Thyroid gland (tissue), 4 donors: ENCODE measurements at places on chromosomes 2 and 18. TPM values are rescaled to one million over a fixed set of nuclear protein-coding genes. Genes with fewer than 3 reads are reported as not detected.
A peak's percentile ranks its signal among the peaks of the same experiment; 100 is the strongest.

UCN gene
- total RNA-seq = 1.5 TPM

NMUR1 gene
- total RNA-seq = 0.67 TPM

POTEI gene
- total RNA-seq = not detected

SPDYA gene
- 3.1 TPM for total RNA-seq

GNLY gene
- total RNA-seq = 0.63 TPM

DSG4 gene
- not detected for total RNA-seq

DLX1 gene
- 0.92 TPM for total RNA-seq

NCKAP5 gene
- total RNA-seq = 0.58 TPM

SH3RF3 gene
- total RNA-seq = 7.4 TPM

GREB1 gene
- 4.2 TPM for total RNA-seq

GRCh38 chr2:169361706-169362117 lies 622 bp downstream of the LRP2 start:
- peak overlapping the region; percentile 55 for H3K4me3 ChIP-seq
- no peaks in the 10 kb centered on the region for H3K36me3 ChIP-seq
- H3K4me1 ChIP-seq = peaks cover 22% of the 10 kb centered on the region

GRCh38 chr2:15889442-15890123 lies 50.8 kb upstream of the MYCN start:
- H3K36me3 ChIP-seq = no peaks in the 10 kb centered on the region
- H3K4me1 ChIP-seq = peaks cover 5% of the 10 kb centered on the region
- no peak overlapping the region for H3K4me3 ChIP-seq
- no peak overlapping the region for H3K27ac ChIP-seq

DNA sequence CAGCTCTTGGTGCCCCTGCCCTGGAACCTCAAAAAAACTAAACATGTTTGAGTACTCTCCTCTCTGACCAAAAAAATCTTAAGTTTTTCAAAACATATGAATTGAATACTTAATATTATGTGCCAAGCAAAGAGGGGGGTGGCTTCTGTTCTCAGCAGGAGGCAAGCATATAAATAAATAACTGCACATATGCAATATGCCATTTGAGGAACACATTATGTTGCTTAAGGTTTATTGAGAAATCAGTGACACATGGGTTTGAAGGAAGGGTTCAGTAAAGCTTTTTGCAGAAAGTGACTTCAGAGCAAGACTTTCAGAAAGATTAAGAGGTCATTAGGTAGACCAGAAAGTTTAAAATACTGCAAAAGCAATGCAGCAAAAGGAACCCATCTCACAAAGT lies 429.2 kb downstream of the TDRD15 start:
- H3K36me3 ChIP-seq = no peaks in the 10 kb centered on the region
- no peaks in the 10 kb centered on the region for H3K4me1 ChIP-seq
- H3K27ac ChIP-seq = no peak overlapping the region
- DNase-seq = no peak
- no peak overlapping the region for H3K4me3 ChIP-seq

GRCh38 chr2:199830531-199830930 lies 20.5 kb downstream of the FTCDNL1 start:
- H3K4me1 ChIP-seq = peaks cover 28% of the 10 kb centered on the region
- H3K36me3 ChIP-seq = no peaks in the 10 kb centered on the region
- H3K4me3 ChIP-seq = no peak overlapping the region
- no peak for DNase-seq
- H3K27ac ChIP-seq = no peak overlapping the region

- no peak overlapping the region for H3K27ac ChIP-seq
- no peak for DNase-seq
- no peaks in the 10 kb centered on the region for H3K27me3 ChIP-seq
- H3K36me3 ChIP-seq = no peaks in the 10 kb centered on the region
- H3K4me3 ChIP-seq = no peak overlapping the region
- H3K4me1 ChIP-seq = peaks cover 48% of the 10 kb centered on the region
Observed at GRCh38 chr18:77052983-77053309, 79.6 kb downstream of the MBP start.

GRCh38 chr2:3847397-3848052 lies 144.2 kb downstream of the DCDC2C start:
- H3K27ac ChIP-seq = no peak overlapping the region
- no peaks in the 10 kb centered on the region for H3K36me3 ChIP-seq
- H3K4me1 ChIP-seq = no peaks in the 10 kb centered on the region
- DNase-seq = no peak
- H3K4me3 ChIP-seq = no peak overlapping the region

DNA sequence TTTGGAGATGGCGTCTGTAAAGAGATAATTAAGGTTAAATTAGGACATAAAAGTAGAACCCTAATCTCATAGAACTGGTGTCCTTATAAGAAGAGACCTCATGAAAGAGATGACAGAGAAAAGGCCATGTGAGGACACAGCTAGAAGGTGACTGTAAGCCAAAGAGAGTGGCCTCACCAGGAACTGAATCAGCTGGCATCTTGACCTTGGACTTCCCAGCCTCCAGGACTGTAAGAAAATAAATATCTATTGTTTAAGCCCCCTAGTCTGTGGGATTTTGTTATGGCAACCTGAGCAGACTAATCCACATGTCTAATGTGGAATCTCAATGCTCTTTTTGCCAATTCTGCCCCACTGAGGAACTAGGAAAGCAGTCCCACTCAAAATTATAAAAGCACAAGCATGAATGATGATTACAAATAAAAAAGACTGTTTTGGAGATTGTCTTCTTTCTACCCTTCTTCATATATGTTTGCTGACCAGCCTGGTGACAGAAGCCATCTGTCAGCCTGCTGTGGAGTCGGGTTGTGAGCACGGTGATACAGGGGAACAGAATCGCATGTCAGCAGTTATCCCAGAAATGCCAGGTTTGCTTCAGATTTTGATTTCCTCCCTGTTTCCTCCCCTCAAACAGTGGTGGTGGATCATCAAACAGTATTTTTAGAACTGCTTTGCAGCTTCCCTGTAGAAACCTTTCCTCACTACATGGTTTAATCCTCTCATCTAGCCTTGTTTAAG lies 54.2 kb downstream of the INPP4A start:
- DNase-seq = no peak
- no peak overlapping the region for H3K27ac ChIP-seq
- H3K4me1 ChIP-seq = peaks cover 17% of the 10 kb centered on the region
- H3K27me3 ChIP-seq = no peaks in the 10 kb centered on the region

DNA sequence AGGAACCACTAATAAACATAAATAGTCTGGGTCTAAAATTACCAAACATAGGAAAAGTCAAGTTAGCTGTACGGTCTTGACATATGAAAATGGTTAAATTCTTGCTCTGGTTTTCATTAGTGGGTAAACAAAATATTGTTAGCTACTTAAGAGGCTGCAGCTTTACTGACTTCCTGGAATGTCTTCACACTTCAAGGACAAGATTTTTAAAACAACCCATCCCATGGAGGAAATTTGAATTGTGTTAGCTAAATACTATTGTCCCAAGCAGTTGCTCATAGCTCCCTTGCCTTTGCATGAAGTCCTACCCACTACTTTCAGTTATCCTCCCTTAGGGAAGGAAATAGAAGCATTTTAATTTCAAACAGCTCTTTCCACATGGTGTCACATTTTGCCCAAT lies 128.5 kb downstream of the EPHA4 start:
- no peak for DNase-seq
- no peaks in the 10 kb centered on the region for H3K27me3 ChIP-seq
- no peaks in the 10 kb centered on the region for H3K36me3 ChIP-seq
- peaks cover 7% of the 10 kb centered on the region for H3K4me1 ChIP-seq
- H3K4me3 ChIP-seq = no peak overlapping the region
- H3K27ac ChIP-seq = peak overlapping the region; percentile 12

DNA sequence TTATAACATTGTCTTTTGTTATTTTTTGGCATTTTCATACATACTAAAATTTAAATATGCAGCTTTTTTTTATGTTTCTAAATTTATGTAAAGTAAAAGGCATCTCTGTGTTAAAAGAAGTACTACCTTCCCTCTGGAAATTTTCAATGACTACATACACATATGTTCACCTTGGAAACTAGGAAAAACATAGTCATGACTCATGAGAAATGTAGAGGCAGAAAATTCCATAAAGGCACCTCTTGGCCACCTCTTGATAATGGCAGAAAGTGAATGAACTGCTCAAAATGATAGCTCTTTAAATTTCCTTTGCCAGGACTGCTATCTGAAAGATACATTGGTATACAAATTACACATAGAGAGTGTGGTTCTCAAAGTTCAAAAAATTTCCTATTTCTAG lies 889.1 kb upstream of the ZEB2 start:
- no peaks in the 10 kb centered on the region for H3K27me3 ChIP-seq
- H3K36me3 ChIP-seq = no peaks in the 10 kb centered on the region
- DNase-seq = no peak
- H3K4me1 ChIP-seq = no peaks in the 10 kb centered on the region

- H3K27me3 ChIP-seq = no peaks in the 10 kb centered on the region
- DNase-seq = no peak
Observed at GRCh38 chr2:32498306-32498705, 129.5 kb upstream of the TTC27 start.

- H3K36me3 ChIP-seq = no peaks in the 10 kb centered on the region
- no peaks in the 10 kb centered on the region for H3K4me1 ChIP-seq
- H3K27me3 ChIP-seq = no peaks in the 10 kb centered on the region
- DNase-seq = no peak
- H3K27ac ChIP-seq = no peak overlapping the region
Observed at GRCh38 chr18:57243624-57244179, 96.8 kb downstream of the BOD1L2 start.
